Left ventricle myocardium inferior (tissue), 1 donor: ENCODE measurements at places on chromosomes 7 and 10.

GRCh38 chr7:95715274-95715673 lies 57.1 kb upstream of the DYNC1I1 start:
- H3K27ac ChIP-seq: no peak overlapping the region
- H3K36me3 ChIP-seq: no peaks in the 10 kb centered on the region
- DNase-seq: no peak
- H3K27me3 ChIP-seq: no peaks in the 10 kb centered on the region
- H3K4me1 ChIP-seq: peaks cover 16% of the 10 kb centered on the region
- no peak overlapping the region for H3K4me3 ChIP-seq

GRCh38 chr7:99008181-99008631 lies 129.9 kb downstream of the TRRAP start:
- no peak for DNase-seq
- no peak overlapping the region for H3K27ac ChIP-seq
- peaks cover 99% of the 10 kb centered on the region for H3K36me3 ChIP-seq
- no peak overlapping the region for H3K4me3 ChIP-seq
- no peaks in the 10 kb centered on the region for H3K4me1 ChIP-seq

DNA sequence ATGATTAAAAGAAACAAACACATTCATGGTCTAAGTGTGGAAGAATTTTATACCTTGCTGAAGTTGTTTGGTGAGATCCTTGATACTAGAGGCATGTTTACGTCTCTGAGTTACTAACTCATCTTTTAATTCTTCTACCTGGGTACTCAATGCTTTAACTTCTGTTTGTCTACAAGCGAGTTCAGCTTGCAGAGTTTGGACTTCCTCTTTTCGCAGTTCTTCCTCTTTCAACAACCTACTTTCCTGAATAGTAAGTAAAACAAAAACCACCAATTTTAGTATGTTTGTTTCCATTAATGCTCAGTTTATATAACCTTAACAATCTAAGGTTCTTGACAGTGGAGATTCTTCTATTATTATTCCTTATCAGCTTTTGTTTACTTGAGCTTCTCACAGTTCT lies 42.9 kb downstream of the CCDC186 start:
- H3K36me3 ChIP-seq: peaks cover 100% of the 10 kb centered on the region
- H3K27ac ChIP-seq: no peak overlapping the region
- H3K27me3 ChIP-seq: no peaks in the 10 kb centered on the region
- no peak overlapping the region for H3K4me3 ChIP-seq
- DNase-seq: no peak

DNA sequence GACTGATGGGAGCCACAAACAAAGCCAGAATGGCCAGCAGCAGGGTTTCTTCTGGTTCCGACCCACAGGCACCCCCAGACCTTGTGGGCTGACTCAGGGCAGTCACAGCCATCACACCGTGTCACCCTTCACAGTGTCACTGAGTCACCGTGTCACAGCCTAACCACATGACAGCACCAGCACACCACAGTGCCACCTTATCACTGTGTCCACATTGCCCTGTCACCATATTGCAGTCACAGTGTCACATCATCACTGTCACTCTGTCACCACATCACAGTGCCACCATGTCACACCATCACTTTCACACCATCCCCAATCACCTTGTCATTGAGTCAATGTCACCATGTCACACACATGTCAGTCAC lies 77.0 kb downstream of the OAT start:
- no peak overlapping the region for H3K27ac ChIP-seq
- peaks cover 4% of the 10 kb centered on the region for H3K4me1 ChIP-seq
- H3K4me3 ChIP-seq: no peak overlapping the region

DNA sequence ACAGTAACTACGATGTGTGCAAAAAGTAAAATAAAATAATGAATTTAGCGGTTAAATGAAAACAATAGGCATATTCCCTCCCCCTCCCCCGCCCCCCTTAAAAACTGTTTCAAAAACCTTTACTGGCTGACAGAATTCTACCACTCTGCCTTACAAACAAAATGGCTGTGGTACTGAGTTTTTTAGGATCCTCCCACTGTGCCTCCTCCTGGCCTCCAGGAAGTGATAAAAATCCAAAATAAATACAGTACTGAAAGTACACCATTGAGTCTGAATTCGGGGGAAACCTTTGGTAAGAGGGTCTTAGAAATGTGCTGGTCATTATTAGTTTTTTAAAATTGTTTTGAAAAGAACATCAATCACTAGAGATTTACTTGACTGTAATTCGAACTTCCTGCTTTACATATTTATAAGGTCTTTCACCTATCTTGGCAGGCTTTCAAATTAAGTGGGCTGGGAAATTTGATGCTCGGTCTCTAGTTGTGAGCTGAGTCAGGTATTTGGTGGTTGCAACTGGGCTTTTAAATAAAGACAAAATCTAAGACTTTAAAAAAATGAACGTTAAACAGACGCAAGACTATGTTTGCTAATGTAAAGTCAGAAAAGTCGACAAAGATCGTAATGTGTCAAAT lies 32.5 kb upstream of the EPC1 start:
- peaks cover 41% of the 10 kb centered on the region for H3K4me1 ChIP-seq
- no peaks in the 10 kb centered on the region for H3K36me3 ChIP-seq
- H3K27ac ChIP-seq: peak overlapping the region; percentile 88
- no peaks in the 10 kb centered on the region for H3K27me3 ChIP-seq
- no peak for DNase-seq
- peak overlapping the region; percentile 76 for H3K4me3 ChIP-seq

DNA sequence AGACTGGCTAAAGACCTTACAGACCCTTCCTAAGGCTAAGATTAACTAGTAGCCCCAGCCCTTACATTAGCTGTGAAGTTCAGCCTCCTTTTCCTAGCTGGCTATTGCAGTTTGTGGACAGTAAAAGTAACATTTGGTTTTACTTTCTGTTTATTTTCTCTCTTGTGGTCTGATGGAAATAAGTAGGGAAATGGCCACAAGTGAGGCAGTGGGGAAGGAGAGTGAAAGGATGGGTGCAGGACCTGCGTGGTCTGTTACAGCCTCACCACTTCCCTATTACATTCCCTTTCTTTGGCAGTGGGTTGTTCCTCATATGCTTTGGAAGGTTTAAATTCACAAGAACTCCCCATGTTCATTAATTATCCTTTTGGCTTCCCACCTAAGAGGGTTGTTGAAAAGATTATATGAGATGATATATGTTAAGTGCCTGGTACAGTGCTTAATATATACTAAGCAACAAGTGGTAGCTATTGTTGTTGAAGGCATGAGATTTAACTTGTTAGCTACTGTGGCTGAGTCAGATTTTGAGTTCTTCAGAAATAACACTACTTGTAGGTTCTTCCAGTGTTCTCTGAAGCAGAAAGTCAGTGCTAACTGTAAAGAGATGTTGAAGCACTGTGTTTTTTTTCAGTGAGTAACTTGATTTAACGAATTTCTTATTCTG lies 181.7 kb downstream of the ST7 start:
- H3K27me3 ChIP-seq: no peaks in the 10 kb centered on the region
- H3K4me1 ChIP-seq: peaks cover 10% of the 10 kb centered on the region
- no peak overlapping the region for H3K4me3 ChIP-seq
- H3K27ac ChIP-seq: no peak overlapping the region

DNA sequence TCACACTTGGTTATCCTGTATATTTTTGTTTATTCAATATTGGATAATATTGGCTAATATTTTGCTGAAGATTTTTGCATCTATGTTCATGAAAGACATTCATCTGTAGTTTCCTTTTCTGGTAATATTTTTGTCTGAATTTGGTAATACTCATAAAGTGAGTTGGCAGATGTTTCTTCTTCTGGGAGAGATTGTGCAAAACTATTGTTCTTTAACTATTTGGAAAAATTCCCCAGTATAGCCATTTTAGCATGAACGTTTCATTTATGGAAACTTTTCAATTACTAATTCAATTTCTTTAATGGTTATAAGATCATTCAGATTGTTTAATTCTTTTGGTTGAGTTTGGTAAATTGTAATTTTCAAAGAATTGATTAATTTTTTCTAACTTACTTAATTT lies 560.8 kb upstream of the FZD8 start:
- DNase-seq: no peak
- no peak overlapping the region for H3K27ac ChIP-seq
- H3K36me3 ChIP-seq: no peaks in the 10 kb centered on the region
- H3K4me1 ChIP-seq: no peaks in the 10 kb centered on the region

DNA sequence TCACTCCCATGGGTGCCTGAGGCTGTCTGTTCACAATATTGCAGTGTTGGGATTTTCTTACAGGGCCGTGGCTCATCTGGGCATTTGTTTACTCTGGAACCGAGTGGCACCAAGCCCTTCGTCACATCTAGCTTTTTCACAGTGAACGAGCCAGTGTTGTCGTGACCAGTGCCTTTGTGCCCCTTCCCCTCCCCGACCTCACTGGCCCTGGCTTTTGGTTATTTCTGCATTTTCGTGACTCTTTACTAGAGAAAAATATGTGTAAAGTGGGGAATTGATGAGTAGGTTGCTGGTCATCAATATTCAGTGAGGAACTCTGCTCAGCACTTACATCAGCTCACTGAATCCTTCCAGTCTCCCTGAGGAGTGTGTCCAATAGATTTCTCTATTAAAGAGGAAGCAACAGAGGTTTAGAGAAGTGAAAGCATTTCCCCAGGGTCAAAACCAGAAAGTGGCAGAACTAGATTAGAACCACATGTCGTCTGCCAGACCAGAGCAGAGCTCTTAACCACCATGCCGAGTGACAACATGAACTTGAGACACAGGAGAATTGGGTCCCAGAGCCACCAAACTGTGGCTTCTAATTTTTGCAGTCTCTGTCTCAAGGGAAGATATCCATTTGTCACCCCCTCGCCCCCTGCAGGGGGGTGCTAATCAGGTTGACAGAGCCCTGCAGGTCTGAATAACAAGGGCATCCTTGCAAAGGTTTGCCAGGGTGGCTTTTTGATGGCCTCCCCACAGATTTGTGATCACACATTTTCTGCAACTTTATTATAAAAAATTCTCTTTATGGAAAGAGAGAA lies 125.3 kb downstream of the CHN2 start:
- no peak for DNase-seq
- H3K27me3 ChIP-seq: no peaks in the 10 kb centered on the region
- no peak overlapping the region for H3K27ac ChIP-seq
- no peak overlapping the region for H3K4me3 ChIP-seq

GRCh38 chr10:75547391-75548298 lies 116.2 kb downstream of the LRMDA start:
- no peak for DNase-seq
- no peaks in the 10 kb centered on the region for H3K27me3 ChIP-seq
- peak overlapping the region; percentile 69 for H3K27ac ChIP-seq
- H3K36me3 ChIP-seq: no peaks in the 10 kb centered on the region
- H3K4me1 ChIP-seq: peaks cover 42% of the 10 kb centered on the region

GRCh38 chr10:75592151-75592787 lies 160.8 kb downstream of the LRMDA start:
- peak overlapping the region; percentile 67 for H3K27ac ChIP-seq
- DNase-seq: no peak
- H3K27me3 ChIP-seq: no peaks in the 10 kb centered on the region

GRCh38 chr10:22611425-22612115 lies 102.8 kb downstream of the PIP4K2A start:
- H3K4me1 ChIP-seq: peaks cover 23% of the 10 kb centered on the region
- peaks cover 19% of the 10 kb centered on the region for H3K36me3 ChIP-seq
- no peak for DNase-seq
- no peak overlapping the region for H3K4me3 ChIP-seq
- H3K27me3 ChIP-seq: no peaks in the 10 kb centered on the region

- H3K4me3 ChIP-seq: no peak overlapping the region
- no peaks in the 10 kb centered on the region for H3K27me3 ChIP-seq
- no peaks in the 10 kb centered on the region for H3K36me3 ChIP-seq
- no peak overlapping the region for H3K27ac ChIP-seq
- no peak for DNase-seq
Measured at GRCh38 chr7:14233868-14234369, 244.5 kb upstream of the ETV1 start.

DNA sequence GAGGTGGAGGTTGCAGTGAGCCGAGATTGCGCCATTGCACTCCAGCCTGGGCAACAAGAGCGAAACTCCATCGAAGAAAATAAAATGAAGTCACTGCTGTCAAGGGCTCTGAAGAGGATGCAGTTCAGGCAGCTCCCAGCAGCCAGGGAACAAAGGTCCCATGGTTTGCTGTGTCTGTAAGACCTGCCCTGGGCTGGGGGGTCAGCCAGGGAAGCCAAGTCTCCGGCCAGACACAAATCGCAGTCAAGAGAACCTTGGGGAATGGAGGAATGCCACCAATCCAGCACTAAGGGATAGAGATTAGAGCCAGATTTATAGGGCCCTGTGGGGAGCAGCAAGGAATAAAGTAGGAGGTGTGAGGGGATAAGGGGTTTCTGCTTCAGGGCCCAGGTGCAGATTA lies 28.9 kb upstream of the VSIR start:
- DNase-seq: no peak
- H3K4me1 ChIP-seq: no peaks in the 10 kb centered on the region
- H3K27ac ChIP-seq: no peak overlapping the region
- H3K36me3 ChIP-seq: no peaks in the 10 kb centered on the region
- H3K4me3 ChIP-seq: no peak overlapping the region
- peaks cover 5% of the 10 kb centered on the region for H3K27me3 ChIP-seq

DNA sequence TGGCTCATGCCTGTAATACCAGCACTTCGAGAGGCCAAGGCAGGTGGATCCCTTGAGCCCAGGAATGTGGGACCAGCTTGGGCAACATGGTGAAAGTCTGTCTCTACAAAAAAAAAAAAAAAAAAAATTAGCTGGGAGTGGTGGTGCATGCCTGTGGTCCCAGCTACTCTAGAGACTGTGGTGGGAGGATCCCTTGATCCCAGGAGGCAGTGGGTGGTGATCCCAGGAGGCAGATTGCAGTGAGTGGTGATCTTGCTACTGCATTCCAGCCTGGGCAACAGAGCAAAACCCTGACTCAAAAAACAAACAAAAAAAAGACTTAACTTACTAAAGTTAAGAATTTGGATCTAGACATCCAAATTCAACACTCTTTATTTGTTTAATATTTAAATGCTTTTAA lies 10.2 kb upstream of the ADO start:
- H3K4me1 ChIP-seq: peaks cover 7% of the 10 kb centered on the region
- no peaks in the 10 kb centered on the region for H3K36me3 ChIP-seq
- peak overlapping the region; percentile 29 for H3K27ac ChIP-seq
- H3K4me3 ChIP-seq: no peak overlapping the region
- no peak for DNase-seq

GRCh38 chr7:131300572-131301466 lies 26.9 kb upstream of the MKLN1 start:
- DNase-seq: no peak
- peak overlapping the region; percentile 73 for H3K27ac ChIP-seq
- peaks cover 53% of the 10 kb centered on the region for H3K4me1 ChIP-seq
- H3K36me3 ChIP-seq: no peaks in the 10 kb centered on the region

GRCh38 chr7:49791088-49791741 lies 17.8 kb downstream of the VWC2 start:
- no peak for DNase-seq
- H3K36me3 ChIP-seq: no peaks in the 10 kb centered on the region
- no peaks in the 10 kb centered on the region for H3K27me3 ChIP-seq
- peak overlapping the region; percentile 56 for H3K27ac ChIP-seq
- no peak overlapping the region for H3K4me3 ChIP-seq
- peaks cover 46% of the 10 kb centered on the region for H3K4me1 ChIP-seq

GRCh38 chr7:156832195-156832877 lies 60.6 kb downstream of the LMBR1 start:
- no peak overlapping the region for H3K4me3 ChIP-seq
- no peaks in the 10 kb centered on the region for H3K27me3 ChIP-seq
- H3K27ac ChIP-seq: no peak overlapping the region
- H3K36me3 ChIP-seq: peaks cover 30% of the 10 kb centered on the region
- H3K4me1 ChIP-seq: peaks cover 11% of the 10 kb centered on the region
- DNase-seq: no peak
